ENCODE measurements at places on chromosomes 11 and 22. TPM values are rescaled to one million over a fixed set of nuclear protein-coding genes. Genes with fewer than 3 reads are reported as not detected.

Gene ABTB2
- total RNA-seq = 14.1 TPM

Gene KCNQ1OT1
- total RNA-seq = 0.59 TPM

GRCh38 chr22:39719559-39720450 lies 149.3 kb downstream of the CACNA1I start:
- no peak overlapping the region for H3K4me3 ChIP-seq
- no peak for DNase-seq
- H3K27me3 ChIP-seq = peaks cover 3% of the 10 kb centered on the region
- no peak overlapping the region for H3K27ac ChIP-seq
- no peaks in the 10 kb centered on the region for H3K36me3 ChIP-seq
- H3K4me1 ChIP-seq = peaks cover 3% of the 10 kb centered on the region

DNA sequence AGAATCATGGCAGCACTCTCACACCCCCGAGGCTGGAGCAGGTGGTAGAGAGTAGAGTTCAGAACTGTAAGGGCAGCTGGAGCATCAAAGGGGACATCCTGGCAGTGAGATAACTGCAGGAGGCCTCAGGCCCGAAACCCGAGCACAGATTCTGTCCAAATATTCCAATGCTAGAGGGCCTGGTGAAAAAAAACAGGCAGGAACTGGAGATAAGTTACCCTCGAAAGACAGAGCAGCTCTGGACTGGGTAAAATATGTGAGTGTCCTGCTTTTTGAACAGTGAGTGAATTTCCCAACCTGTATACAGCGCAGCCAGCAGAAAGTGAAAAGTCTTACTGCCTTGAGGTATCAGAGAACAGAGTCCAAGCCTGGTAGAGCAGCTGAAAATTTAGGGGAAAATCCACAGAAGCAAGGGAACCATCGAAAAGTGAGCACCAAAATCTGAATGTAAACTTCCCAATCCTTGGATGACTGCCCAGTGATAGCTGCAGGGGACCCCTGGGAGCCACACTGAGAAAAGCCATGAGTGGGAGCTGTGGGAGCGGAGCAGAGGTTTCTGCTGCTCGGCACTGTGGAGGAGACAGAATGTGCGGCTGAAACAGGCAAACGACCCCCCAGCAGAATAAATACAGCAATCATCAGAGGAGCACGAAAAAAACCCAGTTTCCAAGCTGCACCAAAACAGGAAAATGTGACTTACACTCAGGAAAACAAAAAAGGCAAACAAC lies 50.6 kb downstream of the WNT11 start:
- H3K4me1 ChIP-seq = peaks cover 17% of the 10 kb centered on the region
- H3K27me3 ChIP-seq = peaks cover 24% of the 10 kb centered on the region
- no peak for DNase-seq
- H3K4me3 ChIP-seq = no peak overlapping the region
- no peak overlapping the region for H3K27ac ChIP-seq
- H3K36me3 ChIP-seq = no peaks in the 10 kb centered on the region

GRCh38 chr11:35377262-35377661 lies 42.1 kb downstream of the SLC1A2 start:
- H3K27ac ChIP-seq = no peak overlapping the region
- H3K27me3 ChIP-seq = peaks cover 10% of the 10 kb centered on the region
- no peak for DNase-seq

Gene MOV10L1
- total RNA-seq = not detected

DNA sequence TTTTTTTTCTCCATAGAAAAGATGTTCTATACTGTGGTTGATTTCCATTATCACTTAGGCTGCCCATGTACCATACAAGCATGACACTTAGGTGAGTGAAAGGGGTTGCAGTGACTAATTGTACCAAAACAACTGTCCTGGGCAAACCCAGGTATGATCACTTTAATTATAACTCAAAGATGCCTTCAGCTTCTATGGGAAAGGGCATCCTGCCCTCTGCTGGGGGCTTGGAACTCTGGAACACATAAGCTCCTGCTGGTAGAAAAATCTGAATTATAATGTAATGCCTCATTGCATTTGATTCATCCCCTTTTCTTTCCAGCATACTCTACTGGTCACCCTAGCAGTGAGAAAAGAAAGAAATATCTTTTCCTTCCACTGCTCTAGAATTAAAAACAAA lies 206.3 kb downstream of the DDX10 start:
- peaks cover 3% of the 10 kb centered on the region for H3K36me3 ChIP-seq
- H3K27me3 ChIP-seq = no peaks in the 10 kb centered on the region
- H3K4me1 ChIP-seq = peaks cover 12% of the 10 kb centered on the region
- peak; percentile 77 for DNase-seq
- no peak overlapping the region for H3K27ac ChIP-seq
- H3K4me3 ChIP-seq = no peak overlapping the region

- H3K4me3 ChIP-seq = no peak overlapping the region
- no peak overlapping the region for H3K27ac ChIP-seq
- H3K4me1 ChIP-seq = peaks cover 43% of the 10 kb centered on the region
- peak; percentile 49 for DNase-seq
- H3K27me3 ChIP-seq = no peaks in the 10 kb centered on the region
- H3K36me3 ChIP-seq = peaks cover 5% of the 10 kb centered on the region
Observed at GRCh38 chr11:128235958-128236357, 351.4 kb downstream of the ETS1 start.

Gene ASCL2
- 0.62 TPM for total RNA-seq

Gene LYVE1
- not detected for total RNA-seq

DNA sequence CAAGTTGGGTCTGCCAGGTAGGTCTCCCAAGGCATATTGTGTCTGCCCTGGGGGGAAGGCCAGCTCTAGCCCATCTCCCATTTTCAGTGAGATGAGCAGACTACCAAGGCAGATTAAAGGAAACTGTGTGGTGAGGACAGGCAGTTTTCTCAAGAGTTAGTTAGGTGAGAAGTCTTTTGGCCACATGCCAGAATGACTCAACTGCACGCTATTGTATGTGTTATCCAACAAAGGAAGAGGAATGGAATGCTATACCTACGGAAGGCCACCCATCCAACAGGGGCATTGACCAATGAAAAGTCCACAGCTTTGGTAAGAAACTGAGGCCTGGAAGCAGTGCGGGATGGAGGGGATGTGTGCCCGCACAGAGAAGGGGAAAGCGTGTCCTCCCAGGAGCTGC lies 941.7 kb downstream of the NTM start:
- no peak for DNase-seq
- H3K27me3 ChIP-seq = no peaks in the 10 kb centered on the region
- H3K27ac ChIP-seq = no peak overlapping the region

GRCh38 chr11:95088946-95089619 lies 563 bp upstream of the ENDOD1 start:
- peak overlapping the region; percentile 98 for H3K27ac ChIP-seq
- peaks cover 68% of the 10 kb centered on the region for H3K4me1 ChIP-seq
- DNase-seq = peak; percentile 82
- H3K4me3 ChIP-seq = peak overlapping the region; percentile 91

Gene TMEM191C
- 0.54 TPM for total RNA-seq

Gene ANKK1
- not detected for total RNA-seq
